Progenitor cell of endocrine pancreas (in vitro differentiated cells): ENCODE measurements at places on chromosomes 5 and 9.
A peak's percentile ranks its signal among the peaks of the same experiment; 100 is the strongest.

GRCh38 chr9:137607141-137607857 is 1.8 kb downstream of the ARRDC1 start:
- H3K4me3 ChIP-seq: peak overlapping the region; percentile 74
- no peak for DNase-seq
- H3K36me3 ChIP-seq: no peaks in the 10 kb centered on the region
- peaks cover 20% of the 10 kb centered on the region for H3K4me1 ChIP-seq
- peak overlapping the region; percentile 89 for H3K27ac ChIP-seq
- peaks cover 20% of the 10 kb centered on the region for H3K27me3 ChIP-seq

DNA sequence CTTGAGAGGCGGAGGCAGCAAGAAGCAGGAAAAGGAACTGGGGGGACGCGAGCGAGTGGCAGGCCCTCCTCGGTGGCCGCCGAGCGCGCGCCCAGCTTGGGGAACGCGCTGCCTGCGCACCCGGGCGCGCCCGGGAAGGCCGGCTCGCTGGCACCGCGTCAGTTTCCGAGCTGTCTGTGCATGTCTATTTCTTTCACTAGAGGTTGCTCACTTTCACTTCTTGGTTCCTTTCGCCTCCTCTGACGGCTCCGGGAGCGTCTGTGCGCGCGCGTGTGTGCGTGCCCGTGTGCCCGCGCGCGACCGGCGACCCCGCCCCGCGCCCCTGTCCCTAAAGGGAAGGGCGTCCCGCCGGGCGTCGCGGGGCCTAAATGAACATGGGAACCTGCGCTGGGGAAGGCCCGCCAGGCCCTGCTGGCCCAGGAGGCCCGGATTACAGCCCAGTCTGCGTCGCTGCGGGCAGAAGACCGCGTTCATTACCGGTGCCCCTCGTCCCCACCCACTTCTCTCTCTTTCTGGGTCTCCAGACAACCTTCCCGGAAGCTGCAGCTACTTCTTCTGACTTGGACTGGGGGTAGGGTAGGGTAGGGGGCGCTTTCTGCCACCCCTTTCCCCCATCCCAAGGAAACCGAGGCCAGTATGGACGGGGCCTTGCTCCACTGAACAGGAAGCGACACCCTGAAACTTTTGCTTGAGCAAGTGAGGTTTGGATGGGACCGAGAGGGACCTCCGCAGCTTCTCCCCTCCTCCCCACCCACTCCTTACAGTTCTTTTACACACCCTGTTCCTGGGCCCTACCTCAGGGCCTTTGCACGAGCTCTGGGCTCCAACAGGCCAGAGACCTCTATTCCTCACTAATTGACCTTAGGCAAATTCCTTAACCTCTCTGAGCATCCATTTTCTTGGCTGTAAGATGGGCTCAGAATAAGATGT is 205.8 kb upstream of the IER5L start:
- H3K27me3 ChIP-seq: peaks cover 4% of the 10 kb centered on the region
- DNase-seq: no peak
- no peaks in the 10 kb centered on the region for H3K36me3 ChIP-seq
- peaks cover 10% of the 10 kb centered on the region for H3K4me1 ChIP-seq
- peak overlapping the region; percentile 62 for H3K4me3 ChIP-seq
- no peak overlapping the region for H3K27ac ChIP-seq

GRCh38 chr5:36836831-36837230 is 39.7 kb upstream of the NIPBL start:
- no peak overlapping the region for H3K4me3 ChIP-seq
- H3K36me3 ChIP-seq: no peaks in the 10 kb centered on the region
- DNase-seq: no peak

DNA sequence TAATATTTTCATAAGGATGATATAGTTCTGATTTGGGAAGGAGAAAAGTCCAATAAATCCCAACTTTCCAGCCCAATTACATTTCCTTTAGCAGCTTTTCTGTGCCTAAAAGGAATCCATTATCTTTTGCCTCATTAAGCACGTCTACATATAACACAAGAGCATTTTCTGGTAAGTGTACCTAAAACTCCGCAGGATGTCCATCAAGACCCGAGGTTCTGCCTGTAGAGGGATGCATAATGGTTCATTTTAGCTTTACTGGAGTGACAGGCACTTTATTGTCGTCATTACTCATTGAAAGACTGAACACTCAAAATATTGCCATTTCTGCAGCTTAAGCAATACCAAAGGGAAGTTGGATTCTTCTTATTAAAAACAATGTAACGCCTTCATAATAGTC is 669.0 kb downstream of the PRELID2 start:
- no peak overlapping the region for H3K4me3 ChIP-seq
- DNase-seq: no peak
- no peaks in the 10 kb centered on the region for H3K36me3 ChIP-seq
- H3K27me3 ChIP-seq: peaks cover 7% of the 10 kb centered on the region

- H3K4me1 ChIP-seq: no peaks in the 10 kb centered on the region
- no peak overlapping the region for H3K27ac ChIP-seq
- H3K36me3 ChIP-seq: no peaks in the 10 kb centered on the region
- no peaks in the 10 kb centered on the region for H3K27me3 ChIP-seq
- no peak overlapping the region for H3K4me3 ChIP-seq
- DNase-seq: no peak
Observed at GRCh38 chr9:17776735-17777134, 197.9 kb downstream of the SH3GL2 start.
